ENCODE measurements at places on chromosomes 1 and 21. TPM values are rescaled to one million over a fixed set of nuclear protein-coding genes. Genes with fewer than 3 reads are reported as not detected.
A peak's percentile ranks its signal among the peaks of the same experiment; 100 is the strongest.

GRCh38 chr1:190179817-190180216, 297.8 kb downstream of the BRINP3 start:
- peak; percentile 29 for DNase-seq
- no peak overlapping the region for H3K4me3 ChIP-seq
- no peaks in the 10 kb centered on the region for H3K4me1 ChIP-seq

- H3K27ac ChIP-seq = no peak overlapping the region
- DNase-seq = no peak
- H3K27me3 ChIP-seq = no peaks in the 10 kb centered on the region
Measured at GRCh38 chr1:243292117-243292516, 36.3 kb downstream of the SDCCAG8 start.

DNA sequence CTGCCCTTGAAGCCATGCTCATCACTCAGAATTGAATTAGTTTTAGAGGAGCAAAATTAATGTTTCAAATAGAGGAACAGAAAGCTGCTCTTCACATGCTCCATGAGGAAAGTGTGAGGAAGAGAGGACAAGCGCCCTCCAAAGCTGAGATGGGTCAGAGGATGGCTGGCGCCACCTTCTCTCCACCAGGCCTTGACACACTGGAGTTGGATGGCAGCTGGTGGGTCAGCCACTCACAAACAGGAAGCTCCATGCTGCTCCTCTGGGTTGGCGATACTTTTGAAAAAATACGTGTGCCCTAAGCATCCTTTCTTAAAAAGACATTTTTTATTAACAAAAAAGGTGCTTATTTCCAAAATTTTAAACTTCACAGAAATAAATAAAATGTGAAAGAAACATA, 3.1 kb upstream of the CD2 start:
- H3K36me3 ChIP-seq = no peaks in the 10 kb centered on the region
- H3K4me3 ChIP-seq = no peak overlapping the region
- H3K27ac ChIP-seq = no peak overlapping the region
- DNase-seq = no peak
- H3K27me3 ChIP-seq = no peaks in the 10 kb centered on the region
- no peaks in the 10 kb centered on the region for H3K4me1 ChIP-seq

GRCh38 chr1:109669246-109669948, 1.5 kb downstream of the GSTM2 start:
- H3K27me3 ChIP-seq = no peaks in the 10 kb centered on the region
- no peak overlapping the region for H3K27ac ChIP-seq
- H3K36me3 ChIP-seq = no peaks in the 10 kb centered on the region
- H3K4me1 ChIP-seq = peaks cover 13% of the 10 kb centered on the region
- DNase-seq = no peak
- H3K4me3 ChIP-seq = no peak overlapping the region

DNA sequence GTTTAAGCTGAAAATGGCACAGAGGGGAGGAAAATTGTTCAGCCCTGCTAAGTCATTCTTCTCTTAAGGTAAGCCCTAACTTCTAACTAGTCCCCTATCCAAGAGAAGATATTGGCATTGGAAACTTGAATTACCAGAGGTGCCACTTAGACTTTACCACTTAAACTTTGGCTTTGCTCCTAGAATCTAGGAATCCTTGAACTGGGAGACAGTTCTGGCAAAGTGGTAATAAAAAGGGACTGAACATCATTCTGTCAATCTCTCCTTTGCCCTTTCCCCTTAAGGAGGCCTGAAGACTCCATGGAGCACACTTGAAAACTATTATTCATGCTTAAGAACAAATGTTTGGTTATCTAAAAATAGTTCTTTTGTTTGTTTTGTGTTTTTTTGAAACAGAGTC, 8.4 kb downstream of the ATP1A4 start:
- no peaks in the 10 kb centered on the region for H3K36me3 ChIP-seq
- no peaks in the 10 kb centered on the region for H3K27me3 ChIP-seq
- no peak overlapping the region for H3K27ac ChIP-seq

Gene MYOC
- total RNA-seq = not detected

Gene CD5L
- total RNA-seq = not detected

Gene TMEM201
- 5.7 TPM for total RNA-seq

Gene SYT6
- not detected for total RNA-seq

All from HepG2 (cell line).